Naive B cell (primary cell): ENCODE measurements at places on chromosomes 2 and 18. TPM values are rescaled to one million over a fixed set of nuclear protein-coding genes. Genes with fewer than 3 reads are reported as not detected.

- DNase-seq: no peak
Observed at GRCh38 chr2:44495035-44495434, 133.3 kb downstream of the CAMKMT start.

- no peak for DNase-seq
Observed at GRCh38 chr2:10575609-10576280, 114.0 kb downstream of the NOL10 start.

- DNase-seq: no peak
Observed at GRCh38 chr2:42298132-42298531, 62.9 kb downstream of the COX7A2L start.

DNA sequence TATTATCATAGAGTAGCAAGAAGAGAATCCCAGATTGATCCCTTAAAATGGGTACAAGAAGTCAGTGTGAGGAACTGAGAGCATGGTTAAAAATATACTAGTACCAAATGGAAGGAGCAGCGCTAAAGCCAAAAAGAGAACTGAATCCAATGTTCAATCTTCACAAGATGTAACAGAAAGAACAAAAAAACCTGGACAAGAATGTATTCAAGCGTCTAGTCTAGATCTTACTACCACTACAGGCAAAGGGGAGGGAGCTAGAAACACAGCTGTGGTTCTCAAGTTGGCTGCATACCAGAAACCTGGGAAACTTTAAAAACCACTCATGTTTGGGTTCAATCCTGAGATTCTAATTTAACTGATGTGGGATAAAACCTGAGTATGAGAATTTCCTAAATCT lies 57.5 kb downstream of the PIAS2 start:
- DNase-seq: no peak

TMEM150A gene
- polyA plus RNA-seq: 11.8 TPM

DNA sequence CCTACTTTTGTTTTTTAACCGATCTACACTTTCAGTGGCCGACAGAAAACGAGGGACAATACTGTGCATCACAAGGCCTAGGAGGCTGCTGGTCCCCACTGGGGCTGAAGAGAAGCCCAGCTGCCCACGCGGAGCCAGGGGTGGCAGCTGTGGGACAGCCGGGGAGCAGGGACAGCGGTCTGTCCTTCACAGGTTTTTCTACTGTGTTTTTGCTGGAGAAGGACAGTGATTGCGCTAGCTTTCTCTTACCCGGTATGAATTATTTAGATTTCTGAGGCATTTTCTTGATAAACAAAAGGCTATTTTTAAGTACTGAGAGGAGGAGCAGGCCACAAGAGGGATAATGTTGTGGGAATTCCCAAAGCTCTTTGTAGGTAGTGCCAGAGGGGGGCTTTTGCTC lies 219.8 kb downstream of the ATAD2B start:
- no peak for DNase-seq
